ENCODE measurements at places on chromosomes 12 and 14.

GRCh38 chr12:89236237-89236636 lies 116.1 kb downstream of the DUSP6 start:
- DNase-seq: no peak
- H3K36me3 ChIP-seq: no peaks in the 10 kb centered on the region
- H3K4me1 ChIP-seq: peaks cover 44% of the 10 kb centered on the region
- H3K4me3 ChIP-seq: no peak overlapping the region

- no peak overlapping the region for H3K27ac ChIP-seq
- H3K36me3 ChIP-seq: no peaks in the 10 kb centered on the region
- H3K4me3 ChIP-seq: no peak overlapping the region
- no peaks in the 10 kb centered on the region for H3K27me3 ChIP-seq
Observed at GRCh38 chr14:104091927-104092771, 6.6 kb downstream of the ASPG start.

DNA sequence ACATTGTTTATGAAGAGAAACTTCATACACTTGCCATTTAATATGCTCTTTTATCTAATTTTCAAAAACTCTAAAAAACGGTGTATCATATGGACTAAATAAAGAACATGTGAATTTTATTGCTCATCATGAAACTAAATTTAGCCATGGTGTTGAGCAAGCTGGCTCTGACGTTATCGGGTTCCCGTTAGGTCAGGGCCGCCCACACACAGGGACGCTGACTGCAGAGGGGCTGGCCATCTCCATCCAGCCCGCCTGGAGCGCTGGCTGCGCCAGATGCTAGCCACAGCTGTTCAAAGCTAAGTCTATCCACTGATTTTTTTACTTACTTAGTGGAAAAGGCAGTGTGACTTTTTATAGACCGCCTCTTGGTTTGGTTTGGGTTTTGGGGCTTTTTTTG lies 36.5 kb upstream of the DYNC1H1 start:
- no peaks in the 10 kb centered on the region for H3K27me3 ChIP-seq
- H3K4me1 ChIP-seq: no peaks in the 10 kb centered on the region
- H3K4me3 ChIP-seq: no peak overlapping the region
- H3K36me3 ChIP-seq: peaks cover 23% of the 10 kb centered on the region
- DNase-seq: no peak
- no peak overlapping the region for H3K27ac ChIP-seq

DNA sequence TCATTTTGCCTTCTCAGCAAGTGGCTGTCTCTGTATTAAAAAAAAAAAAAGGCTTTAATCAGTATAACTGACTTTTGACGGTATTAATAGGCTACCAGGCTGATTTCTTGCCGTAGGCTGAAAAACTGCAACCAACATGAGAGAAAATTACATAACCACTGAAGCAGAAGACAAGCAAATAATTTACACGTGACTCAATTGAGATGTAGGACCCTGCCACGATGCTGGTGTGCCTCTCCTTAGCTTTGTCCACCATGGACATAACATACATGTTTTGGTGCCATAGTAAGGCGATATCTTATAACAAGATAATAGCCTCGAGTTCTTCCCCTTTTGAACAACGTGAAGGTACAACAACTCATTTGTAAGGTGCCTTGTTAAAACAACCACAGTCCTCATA lies 88.7 kb upstream of the GRIP1 start:
- DNase-seq: no peak
- no peak overlapping the region for H3K4me3 ChIP-seq
- no peaks in the 10 kb centered on the region for H3K27me3 ChIP-seq
- H3K27ac ChIP-seq: no peak overlapping the region
- H3K36me3 ChIP-seq: no peaks in the 10 kb centered on the region

- H3K27ac ChIP-seq: no peak overlapping the region
- no peaks in the 10 kb centered on the region for H3K27me3 ChIP-seq
- H3K4me3 ChIP-seq: no peak overlapping the region
- peaks cover 6% of the 10 kb centered on the region for H3K36me3 ChIP-seq
Observed at GRCh38 chr12:66149702-66150398, 19.3 kb upstream of the LLPH start.

DNA sequence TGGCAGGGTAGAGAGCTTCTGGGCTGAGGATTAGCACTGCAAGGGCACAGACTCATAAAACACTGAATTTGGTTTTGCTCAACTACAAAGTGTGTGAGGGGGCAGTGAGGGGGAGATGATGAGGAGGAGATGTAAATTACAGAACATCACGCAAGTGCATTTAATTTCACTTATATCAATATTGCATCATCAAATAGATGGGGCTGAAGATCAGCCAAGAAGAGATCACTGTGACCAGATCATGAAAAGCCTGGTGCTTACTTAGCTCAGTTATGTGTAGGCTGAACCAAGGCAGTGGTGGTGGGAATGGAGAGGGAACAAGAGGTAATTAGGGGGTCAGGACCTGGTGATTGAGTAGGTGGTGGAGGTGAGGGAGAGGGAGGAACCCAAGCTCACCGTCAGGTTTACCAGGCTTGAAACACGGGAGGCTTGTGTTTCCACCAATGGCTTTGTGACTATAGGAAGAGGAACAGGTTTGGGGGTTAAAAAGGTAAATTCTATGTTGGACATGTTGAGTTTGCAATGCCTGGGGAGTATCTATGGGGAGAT lies 11.3 kb downstream of the FOS start:
- DNase-seq: no peak
- H3K27ac ChIP-seq: no peak overlapping the region
- no peaks in the 10 kb centered on the region for H3K36me3 ChIP-seq
- peaks cover 8% of the 10 kb centered on the region for H3K4me1 ChIP-seq

DNA sequence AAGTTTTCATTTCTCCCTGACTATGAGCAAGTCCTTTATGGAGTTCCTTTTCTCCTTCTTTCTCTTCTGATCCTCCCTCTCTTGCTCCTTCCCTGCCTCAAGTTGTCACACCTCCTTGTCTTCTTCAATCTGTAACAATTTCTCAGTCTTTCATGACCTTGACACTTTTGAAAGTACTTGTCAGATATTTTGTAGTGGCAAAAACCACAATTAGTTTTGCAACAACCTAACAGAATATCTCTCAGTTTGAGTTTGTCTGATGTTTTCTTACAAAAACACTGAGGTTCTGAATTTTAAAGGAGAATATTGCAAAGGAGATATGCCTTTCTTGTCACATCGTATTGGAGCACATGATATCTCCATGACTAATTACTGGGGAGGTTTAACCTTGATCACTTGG lies 4.1 kb upstream of the CRADD start:
- no peak overlapping the region for H3K27ac ChIP-seq
- H3K36me3 ChIP-seq: no peaks in the 10 kb centered on the region
- H3K27me3 ChIP-seq: no peaks in the 10 kb centered on the region
- DNase-seq: no peak

DNA sequence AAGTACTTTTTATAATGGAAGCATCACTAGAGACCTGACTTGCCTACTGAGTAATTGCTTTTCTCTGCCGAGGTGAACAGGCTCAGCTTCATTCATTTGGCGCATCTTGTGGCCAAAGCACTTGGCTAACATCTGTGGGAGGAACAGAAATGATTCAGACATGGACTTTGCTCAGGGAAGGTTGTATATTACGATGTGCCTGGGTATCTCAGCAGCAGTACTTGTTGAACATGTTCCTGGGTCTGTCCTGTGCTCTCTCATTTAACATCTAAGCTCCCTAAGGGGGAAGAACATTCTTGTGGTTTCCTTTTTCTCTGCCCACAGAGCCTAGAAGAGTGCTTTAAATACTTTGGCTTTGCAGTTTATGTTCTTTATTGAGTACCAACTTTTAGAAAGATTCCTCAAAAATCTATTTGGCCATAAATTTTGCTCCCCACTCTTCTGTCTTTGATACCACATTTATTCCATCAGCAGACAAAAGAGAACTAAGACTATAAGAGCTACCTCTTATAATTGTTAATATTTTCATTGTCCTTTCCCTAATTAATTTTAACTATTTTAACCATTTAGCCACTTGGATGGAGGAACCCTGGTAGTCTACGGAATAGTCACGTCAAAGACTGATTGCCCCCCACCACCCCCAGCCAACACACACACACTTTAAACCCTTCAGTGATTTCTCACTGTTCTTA lies 101.2 kb upstream of the EGLN3 start:
- DNase-seq: no peak
- no peaks in the 10 kb centered on the region for H3K27me3 ChIP-seq
- no peak overlapping the region for H3K4me3 ChIP-seq

- peaks cover 3% of the 10 kb centered on the region for H3K36me3 ChIP-seq
- no peak for DNase-seq
- peaks cover 4% of the 10 kb centered on the region for H3K4me1 ChIP-seq
- H3K27ac ChIP-seq: no peak overlapping the region
- no peaks in the 10 kb centered on the region for H3K27me3 ChIP-seq
Observed at GRCh38 chr12:27429606-27430005, 16.9 kb upstream of the SMCO2 start.

DNA sequence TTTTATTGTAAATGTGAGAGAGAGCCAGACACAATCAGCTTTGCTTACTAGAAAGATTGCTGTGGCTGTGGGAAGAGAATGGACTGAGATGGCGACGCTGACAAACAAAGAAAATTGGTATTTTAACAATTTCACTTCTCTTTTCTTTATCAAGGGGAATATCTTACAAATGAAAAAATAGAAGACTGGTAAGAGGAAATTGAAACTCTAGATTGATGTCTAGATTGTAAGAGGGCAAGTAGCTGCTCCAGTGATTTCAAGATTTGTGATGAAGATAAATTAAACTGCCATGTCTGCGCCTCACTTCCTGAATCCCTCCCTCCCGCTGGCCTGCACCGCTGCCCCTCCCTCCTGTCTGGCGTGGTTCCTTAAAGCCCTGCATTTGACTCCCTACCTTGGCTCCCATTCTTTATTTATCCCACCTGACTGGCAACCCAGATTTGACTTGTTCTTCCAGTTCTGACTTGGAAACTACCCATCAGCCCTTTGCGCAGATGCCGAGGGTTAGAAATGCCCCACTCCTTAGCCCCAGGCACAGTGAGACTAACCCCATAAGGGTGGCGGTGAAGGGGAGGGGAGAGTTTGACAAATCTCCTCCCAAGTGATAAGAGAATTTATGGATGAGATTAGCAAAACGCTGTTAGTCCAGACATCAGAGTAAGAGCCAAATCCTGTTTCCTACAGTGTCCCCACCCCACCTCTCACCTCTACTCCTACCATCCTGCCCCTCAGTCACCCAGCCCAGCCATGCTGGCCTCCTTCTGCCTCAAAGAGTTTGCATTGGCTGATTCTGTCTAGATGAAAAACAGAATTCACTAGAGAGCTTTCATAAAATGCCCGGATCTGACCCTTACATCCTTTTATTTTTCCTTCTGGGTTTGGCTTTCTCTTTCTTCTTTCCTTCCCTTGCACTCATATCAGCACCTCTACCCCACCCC lies 125.3 kb upstream of the ATF7IP start:
- no peaks in the 10 kb centered on the region for H3K27me3 ChIP-seq
- H3K4me3 ChIP-seq: peak overlapping the region; percentile 21
- H3K36me3 ChIP-seq: no peaks in the 10 kb centered on the region
- peaks cover 19% of the 10 kb centered on the region for H3K4me1 ChIP-seq
- no peak for DNase-seq
